ENCODE measurements at places on chromosomes 3 and 15. TPM values are rescaled to one million over a fixed set of nuclear protein-coding genes. Genes with fewer than 3 reads are reported as not detected.

Gene MIX23
- total RNA-seq, result 37.7 TPM

DNA sequence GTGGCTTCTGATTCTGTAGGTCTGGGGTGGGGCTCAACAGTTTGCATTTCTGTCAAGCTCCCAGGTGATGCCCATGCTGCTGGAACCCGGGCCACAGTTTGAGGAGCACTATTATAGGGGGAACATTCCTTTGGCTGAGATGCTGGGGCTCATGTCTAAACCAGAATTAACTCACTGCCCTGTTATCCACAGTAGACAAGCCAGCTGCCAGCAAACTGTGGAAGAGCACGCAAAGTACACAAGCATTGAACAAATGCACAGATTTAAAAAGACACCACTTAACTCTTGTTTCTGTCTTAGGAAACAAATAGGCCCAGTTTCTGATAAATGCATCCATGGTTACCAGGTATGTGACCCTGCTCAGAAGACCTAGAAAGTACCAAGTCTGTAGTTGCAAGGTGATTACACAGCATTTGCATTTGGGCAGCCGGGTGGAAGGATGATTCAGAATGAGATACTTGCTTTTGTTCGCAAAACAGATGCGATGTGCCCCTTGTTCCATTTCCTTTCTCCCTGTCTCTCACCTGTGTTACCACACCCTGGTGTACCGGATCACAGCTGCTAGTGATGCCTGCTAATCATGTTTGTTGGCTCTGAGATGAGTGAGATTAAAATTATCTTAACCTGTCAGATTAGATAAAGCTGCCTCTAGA lies 12.4 kb downstream of the GYG1 start:
- DNase-seq, result no peak

- no peak for DNase-seq
Observed at GRCh38 chr3:27467545-27467944, 16.6 kb downstream of the SLC4A7 start.

GRCh38 chr15:60035344-60035743 lies 31.2 kb downstream of the FOXB1 start:
- DNase-seq, result no peak

DNA sequence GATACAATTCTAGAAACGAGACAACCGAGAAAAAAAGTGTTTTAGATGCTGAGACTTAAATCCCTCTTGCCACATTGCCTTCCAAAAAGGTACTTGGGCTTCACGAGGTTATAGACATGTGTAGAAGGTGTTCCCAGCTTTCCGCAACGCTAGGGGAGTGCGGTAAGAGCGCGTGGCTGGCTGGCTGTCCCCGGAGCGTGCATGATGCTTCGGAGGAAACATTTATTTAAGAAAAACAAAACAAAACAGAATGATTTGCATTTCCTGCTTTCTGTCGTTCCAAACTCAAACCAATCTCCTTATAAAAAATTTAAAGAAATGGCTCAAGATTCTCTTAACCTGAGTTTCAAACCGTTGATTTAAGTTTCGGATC lies 841 bp downstream of the SLC6A20 start:
- no peak for DNase-seq

DNA sequence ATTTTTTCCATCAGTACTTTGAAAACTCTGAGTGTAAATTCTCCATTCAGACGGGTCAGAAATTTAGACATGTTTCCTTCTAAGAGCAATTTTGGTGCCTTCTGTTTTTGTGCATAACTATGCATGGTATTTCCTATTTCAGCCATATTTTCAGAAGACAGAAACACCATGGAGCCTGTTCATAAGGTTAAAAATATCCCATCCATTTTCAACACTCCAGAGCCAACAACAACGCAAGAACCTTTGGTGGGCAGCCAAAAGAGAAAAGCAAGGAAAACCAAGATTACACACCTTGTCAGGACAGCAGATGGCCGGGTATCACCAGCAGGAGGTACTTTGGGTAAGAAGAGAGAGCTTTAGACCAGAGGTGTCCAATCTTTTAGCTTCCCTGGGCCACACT lies 275.6 kb downstream of the BBX start:
- no peak for DNase-seq
